ENCODE measurements at places on chromosomes 1 and 21.

DNA sequence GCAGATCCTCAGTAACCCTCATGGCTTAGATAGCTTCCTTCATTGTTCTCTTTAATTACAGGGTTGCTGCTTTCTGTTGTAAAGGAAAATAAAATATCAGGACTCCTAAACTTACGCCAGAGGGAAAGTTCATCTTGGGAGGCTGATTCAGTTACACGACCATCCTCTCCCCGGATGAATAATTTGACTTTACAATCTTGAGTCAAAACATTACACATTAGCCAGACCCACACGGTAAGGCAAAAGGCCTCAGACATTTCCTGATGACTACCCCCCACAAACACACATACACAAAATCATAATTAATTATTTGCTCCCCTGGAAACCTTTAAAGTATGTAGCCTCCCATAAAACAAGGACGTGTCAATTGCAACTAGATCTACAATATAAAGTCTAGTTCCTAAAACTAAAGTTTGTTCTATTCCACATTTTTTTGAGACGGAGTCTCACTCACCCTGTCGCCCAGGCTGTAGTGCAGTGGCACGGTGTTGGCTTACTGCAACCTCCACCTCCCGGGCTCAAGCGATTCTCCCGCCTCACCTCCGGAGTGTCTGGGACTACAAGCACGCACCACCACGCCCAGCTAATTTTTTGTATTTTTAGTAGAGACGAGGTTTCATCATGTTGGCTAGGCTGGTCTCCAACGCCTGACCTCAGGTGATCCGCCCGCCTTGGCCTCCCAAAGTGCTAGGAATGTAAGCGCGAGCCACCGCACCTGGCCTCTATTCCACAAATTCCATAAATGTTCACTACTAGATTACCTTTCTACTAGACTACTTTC is 830 bp upstream of the PRDX1 start:
- no peak for DNase-seq

DNA sequence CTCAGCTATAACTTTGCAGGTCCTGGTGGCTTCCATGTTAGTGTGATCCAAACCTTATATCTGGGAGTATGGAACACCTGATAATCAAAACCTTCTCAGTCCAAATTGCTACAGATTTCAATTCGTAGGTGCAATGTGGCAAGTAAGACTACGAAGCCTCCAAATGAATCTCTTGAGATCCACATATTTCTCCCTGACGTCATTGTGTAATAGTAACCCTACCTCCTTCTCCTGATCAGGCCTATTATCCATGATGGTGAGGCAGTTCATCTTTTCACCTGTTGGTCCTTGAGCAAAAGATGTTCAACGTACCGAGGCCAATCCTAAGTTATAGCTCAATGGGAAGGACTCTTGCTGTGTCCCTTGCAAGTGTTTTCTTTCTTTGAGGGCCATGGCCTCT is 115.9 kb upstream of the CHRM3 start:
- DNase-seq, result no peak

DNA sequence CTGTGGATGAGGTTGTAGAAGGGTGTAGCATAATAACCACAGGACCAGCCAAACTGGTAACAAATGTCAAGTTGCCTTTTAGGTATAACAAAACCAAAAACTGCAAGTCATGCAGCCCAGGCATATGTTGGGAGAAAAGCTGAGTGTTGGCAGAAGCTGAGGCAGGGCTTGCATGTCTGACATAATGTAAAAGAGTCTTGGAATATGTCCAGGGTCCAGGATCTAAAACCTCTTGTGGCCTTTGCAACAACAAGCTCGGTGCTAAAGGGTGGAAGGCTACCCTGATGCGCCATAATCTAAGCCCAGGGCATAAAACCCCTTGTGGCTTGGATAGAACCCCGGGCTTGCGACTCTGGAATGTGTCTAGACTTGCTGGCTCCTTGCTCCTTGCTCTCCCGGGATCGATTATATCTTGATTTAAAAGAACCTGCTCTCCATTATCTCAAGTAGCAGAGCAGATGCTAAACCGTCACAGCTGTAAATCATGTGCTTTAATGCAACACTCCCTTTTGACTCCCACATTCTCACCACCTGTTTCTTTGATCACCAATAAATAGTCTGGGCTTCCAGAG is 26.5 kb upstream of the SLC35A3 start:
- DNase-seq, result no peak

DNA sequence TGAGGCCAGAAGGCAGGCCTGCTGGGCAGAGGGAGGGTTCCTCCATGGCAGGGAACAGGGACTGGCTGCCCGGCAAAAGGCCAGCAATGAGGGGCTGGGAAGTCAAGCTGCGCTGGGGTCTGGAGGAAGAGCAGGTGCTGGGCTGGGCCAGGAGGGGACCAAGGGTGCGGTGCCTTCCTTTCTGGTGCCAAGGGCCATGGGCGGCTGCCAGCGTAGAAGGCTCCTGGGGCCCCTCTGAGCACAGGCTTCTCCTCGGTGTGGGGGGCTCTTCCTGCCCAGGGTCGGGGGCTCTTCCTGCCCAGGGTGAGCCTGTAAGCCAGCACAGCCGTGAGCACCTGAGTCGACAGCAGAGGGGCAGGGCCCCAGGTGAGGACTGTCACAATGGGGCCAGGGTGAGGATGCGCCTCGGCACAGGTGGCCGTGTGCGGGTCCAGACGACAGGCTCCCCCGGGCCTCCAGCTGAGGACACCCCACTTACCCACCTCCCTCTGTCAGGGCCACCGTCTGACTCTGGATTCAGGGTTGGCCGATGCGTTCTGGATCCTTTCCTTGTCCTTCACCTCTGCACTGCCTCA is 10.7 kb upstream of the DNMT3L start:
- DNase-seq, result no peak

GRCh38 chr1:28642056-28642846 is 616 bp downstream of the TAF12 start:
- no peak for DNase-seq

- no peak for DNase-seq
Measured at GRCh38 chr1:180568184-180568583, 9.4 kb downstream of the OVAAL start.

- no peak for DNase-seq
Measured at GRCh38 chr1:23601968-23602876, 42.9 kb upstream of the ID3 start.
